Muscle of arm (tissue), 14 donors: ENCODE measurements at places on chromosomes 4 and X. TPM values are rescaled to one million over a fixed set of nuclear protein-coding genes. Genes with fewer than 3 reads are reported as not detected.

The RASSF6 gene
- 0.13 TPM for polyA plus RNA-seq

The ADGRL3 gene
- polyA plus RNA-seq: not detected

The MAML3 gene
- polyA plus RNA-seq: 4.3 TPM

The CISD2 gene
- 24.1 TPM for polyA plus RNA-seq

The JCHAIN gene
- not detected for polyA plus RNA-seq

The ZRSR2 gene
- polyA plus RNA-seq: 9.8 TPM

The RTL9 gene
- polyA plus RNA-seq: 3.4 TPM

The EXOC1L gene
- not detected for polyA plus RNA-seq

The SORBS2 gene
- polyA plus RNA-seq: 32.1 TPM

DNA sequence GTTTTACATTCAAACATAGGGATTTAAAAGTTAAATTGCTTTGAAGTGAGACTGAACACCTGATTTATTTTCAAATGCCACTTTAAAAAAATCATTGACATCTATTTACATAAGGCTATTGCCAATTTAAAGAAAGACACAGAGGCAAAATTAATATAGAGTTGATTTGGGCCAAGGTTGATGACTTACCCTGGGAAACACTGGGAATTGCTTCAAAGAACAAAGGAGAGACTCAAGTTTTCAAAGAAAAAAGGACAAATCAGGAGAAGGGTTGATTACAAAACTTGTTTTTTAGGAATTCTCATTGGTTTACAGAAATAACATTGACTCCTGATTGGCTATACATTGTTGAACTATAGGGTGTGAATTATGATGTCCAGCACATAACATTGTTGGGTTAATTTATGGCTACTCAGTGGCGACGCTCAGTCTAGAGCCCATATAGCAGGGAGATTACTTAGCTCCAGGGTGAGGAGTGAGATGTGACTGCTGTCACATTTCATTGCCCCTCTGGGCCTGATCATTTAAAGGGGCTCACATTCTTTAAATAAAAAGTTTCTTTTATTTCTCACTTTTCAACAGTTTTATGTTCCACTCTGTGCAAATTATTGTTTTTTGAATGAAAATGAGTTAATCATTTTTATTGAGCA, 184.6 kb downstream of the SPATA18 start:
- DNase-seq: peak; percentile 15

GRCh38 chrX:2967998-2968909, 38.1 kb upstream of the ARSH start:
- DNase-seq: peak; percentile 40

GRCh38 chr4:4358093-4358854, 28.6 kb upstream of the NSG1 start:
- no peak for DNase-seq

- DNase-seq: no peak
Observed at GRCh38 chr4:184162596-184162995, 55.1 kb downstream of the ENPP6 start.

- DNase-seq: no peak
Observed at GRCh38 chrX:69457756-69458155, 46.4 kb upstream of the NALF2 start.

DNA sequence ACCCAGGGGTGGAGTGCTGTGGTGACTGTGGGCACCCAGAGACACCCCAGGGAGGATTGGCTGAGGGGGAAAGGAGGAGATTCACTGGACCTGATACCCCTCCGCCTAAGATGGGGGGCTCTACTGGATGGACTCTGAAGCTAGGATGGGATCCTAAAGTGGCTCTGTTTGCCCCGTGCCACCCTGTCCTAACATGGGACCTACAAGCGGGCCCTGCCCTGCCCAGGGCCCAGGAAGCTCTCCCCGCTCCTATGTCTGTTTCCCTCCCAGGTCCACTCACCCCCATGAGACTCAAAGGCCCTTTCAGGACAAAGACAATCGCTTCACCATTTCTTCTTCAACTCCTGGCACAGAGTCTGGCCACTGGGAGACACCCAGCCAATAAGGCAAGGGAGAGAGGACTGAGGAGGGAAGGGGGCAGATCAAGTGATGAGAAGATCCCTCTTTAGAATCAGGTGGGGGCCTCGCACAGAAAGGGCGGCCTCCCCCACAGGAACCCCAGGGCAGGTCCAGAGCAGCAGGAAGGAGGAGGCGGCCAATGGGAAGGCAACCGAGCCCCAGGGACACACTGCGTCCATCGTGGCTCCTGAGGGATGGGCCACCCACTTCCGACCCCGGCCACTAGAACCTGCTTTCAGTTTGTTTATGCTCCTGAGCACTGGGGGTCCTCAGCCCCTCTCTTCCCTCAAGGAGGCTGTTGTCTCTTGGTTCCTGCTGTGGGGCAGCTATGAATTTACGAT, 155.4 kb downstream of the AFAP1 start:
- no peak for DNase-seq

DNA sequence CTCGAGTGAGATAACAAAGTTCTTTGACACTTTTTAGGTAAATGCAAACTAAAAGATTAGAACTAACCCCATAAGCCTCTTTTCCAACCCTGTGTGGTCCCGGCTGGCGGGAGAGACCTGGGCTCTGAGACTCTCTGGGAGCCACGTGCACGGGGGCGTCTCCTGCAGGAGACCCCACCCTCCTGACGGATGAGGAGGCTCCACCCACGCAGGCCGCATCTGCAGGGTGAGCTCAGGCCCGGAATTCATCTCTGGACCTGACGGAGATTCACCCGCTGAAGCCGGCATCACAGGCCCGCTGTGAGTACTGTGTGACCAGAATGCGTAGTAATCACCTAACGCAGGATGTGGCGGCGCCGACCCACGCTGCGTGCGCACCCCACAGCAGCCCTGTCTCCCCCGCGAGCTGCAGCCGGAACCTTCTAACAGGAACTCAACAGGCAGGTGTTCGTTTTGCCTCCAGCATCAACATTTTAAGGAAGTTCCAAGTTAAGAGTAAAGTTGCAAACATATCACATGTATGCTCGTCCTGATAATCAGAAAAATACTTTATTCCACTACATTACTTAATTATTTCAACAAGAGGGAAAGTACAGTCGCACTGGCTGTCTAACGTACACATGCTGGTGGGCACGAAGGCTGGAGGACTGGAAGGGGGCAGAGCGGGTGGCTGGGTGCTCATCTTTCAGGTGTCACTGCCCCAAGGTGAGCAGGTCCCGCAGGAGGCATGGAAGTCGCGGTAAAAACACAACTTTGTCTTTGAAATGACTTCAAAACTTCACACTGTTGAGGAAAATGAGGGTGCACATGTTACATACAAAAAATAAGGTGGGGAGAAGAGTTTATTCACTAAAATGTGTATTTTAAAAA, 44.5 kb downstream of the FGFRL1 start:
- DNase-seq: no peak

GRCh38 chrX:112734290-112734689, 54.6 kb upstream of the LHFPL1 start:
- peak; percentile 41 for DNase-seq

DNA sequence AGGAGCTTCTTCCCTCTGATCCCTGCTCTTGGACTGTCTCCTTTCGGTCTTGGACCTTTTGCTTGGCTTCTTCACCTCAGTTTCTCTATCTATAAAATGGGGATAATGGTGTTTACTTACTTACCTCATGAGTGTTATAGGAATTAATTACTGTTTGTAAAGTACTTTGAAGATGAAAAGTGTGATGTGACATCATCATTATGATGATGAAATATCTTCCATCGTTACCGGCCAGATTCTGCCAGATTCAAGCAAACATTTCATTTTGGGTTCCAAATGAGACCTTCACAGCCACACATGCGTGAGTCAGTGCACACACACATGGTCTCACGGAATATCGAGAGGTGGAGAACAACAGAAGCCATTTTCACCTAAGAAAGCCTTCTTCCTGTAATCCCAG, 220.1 kb upstream of the RPL34 start:
- DNase-seq: no peak

DNA sequence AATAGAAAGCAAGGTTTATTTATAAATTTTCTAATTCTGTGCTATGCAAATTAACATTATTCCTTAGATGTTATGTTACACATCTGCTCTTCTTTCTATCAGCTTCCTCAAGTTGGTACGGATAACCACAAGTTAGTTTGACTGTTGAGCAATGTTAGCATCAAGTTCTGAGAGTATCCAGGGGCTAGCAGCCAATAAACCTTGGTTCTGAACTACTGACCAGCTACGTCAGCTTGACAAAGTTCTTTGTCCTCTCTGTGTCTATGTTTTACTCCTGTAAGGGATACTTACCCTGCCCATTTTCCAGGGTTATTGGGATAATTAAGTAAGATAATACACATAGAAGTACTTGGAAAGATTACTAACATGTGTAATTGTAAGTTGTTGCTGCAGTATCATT, 8.1 kb upstream of the TEX13A start:
- DNase-seq: no peak

DNA sequence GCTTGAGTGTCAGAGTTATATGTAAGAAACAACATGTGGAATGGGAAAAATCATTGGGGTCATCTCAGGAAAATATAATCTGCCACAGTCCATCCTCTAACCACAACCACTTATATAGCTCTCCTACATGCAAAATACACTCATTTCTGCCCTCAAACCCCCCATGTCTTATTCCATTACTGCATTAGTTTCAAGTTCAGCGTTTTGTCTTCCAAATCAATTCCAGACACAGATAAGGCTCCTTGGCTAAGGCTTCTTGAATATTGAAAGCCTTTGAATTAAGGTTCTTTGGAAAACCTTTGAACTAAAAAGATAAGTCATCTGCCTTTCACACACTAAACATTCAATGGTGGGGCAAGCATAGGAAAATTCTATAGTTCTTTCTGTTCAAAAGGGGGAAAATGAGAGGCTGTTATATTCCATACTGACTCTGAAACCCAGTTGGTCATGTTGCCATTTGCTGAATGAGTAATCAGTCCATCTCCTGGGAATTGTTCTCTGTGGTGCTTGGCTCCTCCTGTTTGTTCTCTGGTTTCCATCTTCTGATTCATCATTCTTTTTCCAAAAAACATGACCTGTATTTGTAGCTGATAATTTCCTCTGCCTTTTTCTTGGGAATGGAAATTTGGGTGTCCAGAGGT, 218.7 kb downstream of the BMPR1B start:
- DNase-seq: no peak

GRCh38 chr4:8108261-8108660, 50.4 kb downstream of the ABLIM2 start:
- DNase-seq: no peak

DNA sequence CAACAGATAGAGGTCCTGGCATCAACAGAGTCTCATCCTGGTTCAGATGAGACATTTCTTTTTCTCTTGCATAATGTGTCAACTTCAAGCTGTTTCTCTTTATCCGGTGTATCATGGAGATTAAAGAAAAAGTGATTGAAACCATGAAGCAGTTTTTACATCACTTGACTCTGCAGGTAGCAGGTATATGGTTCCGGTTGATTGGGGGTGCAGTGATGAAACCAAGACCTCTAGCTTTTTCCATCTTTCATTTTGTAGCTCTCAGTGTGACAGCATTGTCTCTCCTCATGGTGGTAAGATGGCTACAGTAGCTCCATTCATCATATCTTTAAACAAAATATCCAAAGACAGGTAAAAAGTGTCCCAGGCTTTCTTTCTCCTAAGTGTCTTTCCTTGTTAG, 2.4 kb upstream of the HOPX start:
- DNase-seq: no peak

GRCh38 chr4:88582493-88582892, 9.8 kb upstream of the HERC3 start:
- no peak for DNase-seq

DNA sequence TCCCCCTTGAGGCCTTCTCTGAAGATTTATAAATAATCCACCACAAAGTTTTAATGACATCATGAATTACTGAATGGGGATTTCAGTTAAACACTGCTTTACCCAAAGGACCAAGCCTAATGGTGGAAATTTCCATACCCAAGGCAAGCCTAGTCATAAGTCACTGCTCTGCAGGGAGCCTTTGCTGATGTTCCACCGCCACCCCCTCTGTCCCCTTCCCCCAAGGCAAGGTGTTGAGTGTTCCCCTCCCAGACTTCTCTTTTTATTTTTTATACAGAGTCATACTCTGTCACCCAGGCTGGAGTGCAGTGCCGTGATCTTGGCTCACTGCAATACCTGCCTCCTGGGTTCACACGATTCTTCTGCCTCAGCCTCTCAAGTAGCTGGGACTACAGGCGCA, 76.4 kb upstream of the FUNDC1 start:
- no peak for DNase-seq

DNA sequence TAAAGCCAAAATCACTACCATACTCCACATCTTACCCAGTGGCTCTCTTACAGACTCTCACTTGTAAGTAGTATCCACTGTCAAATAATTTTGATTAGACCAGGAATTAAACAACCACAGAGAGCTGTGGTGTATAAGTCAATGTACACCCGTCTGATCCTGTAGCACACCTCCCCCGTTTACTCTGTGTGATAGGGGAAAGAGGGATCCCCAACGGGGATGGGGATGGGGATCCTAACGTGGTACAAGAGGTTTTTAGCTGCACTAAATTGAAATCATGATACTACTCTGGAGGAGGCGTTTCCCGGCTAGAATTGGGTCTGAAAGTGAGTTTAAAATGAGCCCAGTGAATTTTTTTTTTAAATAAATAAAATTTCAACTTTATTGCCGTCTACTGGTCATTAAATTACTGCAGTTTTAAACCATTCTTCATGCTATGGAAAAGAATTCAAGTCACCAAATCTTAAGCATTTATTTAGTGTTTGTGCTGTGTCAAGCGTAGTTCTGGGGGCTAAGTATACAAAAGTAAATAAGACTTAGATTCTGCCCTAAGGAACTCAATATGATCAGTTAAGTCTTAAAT, 76.6 kb downstream of the INTS12 start:
- no peak for DNase-seq

DNA sequence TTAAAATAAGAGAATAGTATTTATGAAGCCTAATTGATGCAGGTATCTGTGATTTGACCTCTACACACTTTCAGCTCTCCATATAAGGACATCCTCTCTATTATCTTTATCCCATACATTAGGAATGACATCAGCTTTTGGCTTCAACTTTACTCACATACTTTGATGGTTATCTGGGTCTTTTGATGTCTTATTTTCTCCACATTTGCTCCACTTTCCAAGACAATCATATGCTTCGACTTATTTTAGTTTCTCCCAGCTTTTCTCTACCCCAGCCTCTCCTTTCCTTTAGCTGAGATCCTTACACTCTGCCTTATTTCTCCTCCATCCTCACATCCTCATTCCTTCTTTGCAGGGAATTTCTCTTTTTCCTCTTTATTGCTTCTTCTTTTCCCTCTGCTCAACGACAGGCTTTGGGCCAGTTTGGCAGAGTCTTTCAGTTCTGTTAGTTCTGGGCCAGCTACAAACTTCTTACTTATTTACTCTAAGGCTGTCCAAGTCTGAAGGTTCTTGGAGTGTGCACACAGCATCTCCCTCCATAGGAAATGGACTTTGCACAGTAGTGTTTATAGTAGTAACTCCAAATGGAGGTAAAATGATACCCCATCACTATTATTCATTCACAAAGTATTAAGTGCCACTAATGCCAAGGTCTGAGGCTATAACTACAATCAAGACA, 50.5 kb downstream of the SLC4A4 start:
- DNase-seq: peak; percentile 74

GRCh38 chr4:147794787-147795413, 63.0 kb downstream of the ARHGAP10 start:
- DNase-seq: no peak

DNA sequence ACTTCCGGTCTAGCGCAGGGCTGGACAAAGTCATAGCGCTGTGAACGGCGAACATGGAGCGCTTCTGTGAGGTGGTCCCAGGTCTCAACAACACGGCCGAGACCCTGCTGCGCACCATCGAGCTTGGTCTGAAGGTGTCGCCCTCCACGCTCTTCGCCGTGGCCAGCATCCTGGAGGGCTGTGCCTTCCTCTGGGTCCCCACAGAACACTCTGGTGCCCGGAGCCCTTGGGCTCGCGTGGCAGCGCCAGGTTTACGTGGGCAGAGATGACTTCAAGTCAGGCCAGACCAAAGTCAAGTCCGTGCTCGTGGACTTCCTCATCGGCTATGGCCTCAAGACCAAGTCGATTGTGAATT, 128.6 kb downstream of the ANAPC4 start:
- no peak for DNase-seq
